ENCODE measurements at places on chromosomes 1 and 21.
A peak's percentile ranks its signal among the peaks of the same experiment; 100 is the strongest.

GRCh38 chr1:185059950-185060571, 14.7 kb downstream of the RNF2 start:
- DNase-seq, result no peak

- no peak for DNase-seq
Measured at GRCh38 chr1:2121101-2121691, 71.0 kb downstream of the PRKCZ start.

DNA sequence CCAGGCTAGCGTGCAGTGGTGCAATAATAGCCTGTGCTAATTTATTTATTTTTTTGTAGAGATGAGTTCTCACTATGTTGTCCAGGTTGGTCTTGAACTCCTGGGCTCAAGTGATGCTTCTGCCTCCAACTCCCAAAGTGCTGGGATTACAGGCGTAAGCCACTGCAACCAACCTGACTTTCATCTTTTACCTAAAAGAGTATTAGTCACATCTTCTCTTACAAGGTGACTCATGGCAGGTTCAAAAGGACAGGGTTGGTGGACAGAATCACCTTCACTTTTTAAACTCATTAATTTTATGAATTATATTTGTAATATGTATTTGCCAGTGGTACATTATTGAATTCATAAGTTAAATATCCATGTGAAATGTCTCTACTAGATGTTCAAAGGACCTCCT, 18.1 kb downstream of the JAM2 start:
- no peak for DNase-seq

DNA sequence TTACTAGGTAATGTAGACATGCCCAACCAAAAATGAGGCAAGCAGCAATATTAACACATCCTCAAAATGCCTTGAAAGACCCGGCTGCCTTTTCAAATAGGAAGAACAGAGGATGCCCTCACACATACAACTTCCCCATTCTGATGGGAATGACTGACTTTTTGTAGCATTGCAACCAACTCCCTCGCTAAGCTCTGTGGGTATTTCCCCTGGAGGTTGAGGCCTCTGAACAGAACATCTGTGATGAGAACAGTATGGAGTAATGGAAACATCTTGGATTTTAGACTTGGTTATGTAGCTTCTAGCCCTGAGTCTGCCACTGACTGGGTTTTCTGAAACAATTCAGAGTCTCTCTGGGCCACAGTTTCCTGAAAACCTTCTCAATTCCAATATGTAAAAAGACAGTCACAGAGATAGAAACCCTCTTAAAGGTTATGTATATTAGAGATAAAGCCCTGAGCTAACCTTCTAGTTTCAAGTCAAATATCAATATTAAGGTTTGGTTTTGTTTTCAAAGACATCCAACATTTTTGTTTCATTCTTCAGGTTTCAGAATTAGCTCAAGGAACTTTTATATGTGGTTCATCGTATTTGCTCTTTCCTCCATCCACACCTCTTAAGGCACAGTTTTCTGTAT, 311.5 kb downstream of the SETD4 start:
- no peak for DNase-seq

- DNase-seq, result no peak
Measured at GRCh38 chr1:29310616-29311180, 74.4 kb downstream of the PTPRU start.

DNA sequence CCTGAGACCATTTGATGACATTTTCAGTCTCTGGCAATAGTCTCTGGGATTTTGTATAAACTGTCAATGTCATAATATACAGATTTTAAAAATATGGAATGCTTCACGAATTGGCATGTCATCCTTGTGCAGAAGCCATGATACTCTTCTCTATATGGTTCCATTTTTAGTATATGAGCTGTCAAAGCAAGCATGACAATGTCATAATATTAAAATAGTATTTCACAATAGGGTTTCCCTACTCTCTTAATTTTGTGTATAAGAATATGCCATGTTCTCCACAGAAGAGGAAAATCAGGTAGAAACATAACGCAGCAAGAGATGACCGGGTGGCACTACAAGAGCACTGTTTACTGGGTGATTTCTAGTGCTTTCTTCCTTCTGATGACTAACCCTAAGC, 8.3 kb upstream of the DIPK1A start:
- DNase-seq, result no peak

GRCh38 chr1:176177764-176178163, 29.3 kb downstream of the COP1 start:
- DNase-seq, result no peak

- no peak for DNase-seq
Measured at GRCh38 chr1:211320980-211321379, 5.7 kb upstream of the TRAF5 start.

DNA sequence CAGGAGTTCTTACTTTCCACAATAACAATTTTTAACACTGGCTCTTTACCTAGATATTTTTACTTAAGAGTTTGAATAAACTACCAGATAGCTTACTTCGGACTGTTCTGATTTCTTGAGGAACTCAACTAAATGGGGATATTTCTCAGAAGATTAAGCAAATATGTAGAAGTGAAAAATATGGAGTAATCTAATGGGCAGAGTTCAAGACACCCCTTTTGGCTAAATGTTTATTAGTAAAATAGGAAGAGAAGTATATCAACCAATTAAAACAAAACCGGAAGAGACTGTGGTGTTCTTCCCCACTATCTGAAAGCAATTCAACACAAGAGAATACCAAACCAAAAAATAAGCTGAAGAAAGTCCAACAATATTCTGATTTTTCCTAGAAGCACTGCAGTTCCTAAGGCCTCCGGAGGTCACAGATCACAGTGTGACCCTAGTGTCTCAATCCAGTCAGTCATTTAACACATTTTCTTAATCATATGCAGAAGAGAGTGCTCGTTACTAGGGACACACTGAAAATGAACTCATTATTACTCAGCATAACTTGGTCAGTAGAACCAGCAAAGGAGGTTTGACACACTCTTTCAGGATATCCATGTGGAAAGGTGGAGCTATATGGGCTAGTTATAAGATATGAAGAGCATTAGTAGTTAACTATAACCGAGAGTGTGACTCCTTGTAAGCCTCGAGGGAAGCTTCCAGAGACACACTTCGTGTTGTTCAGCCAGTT, 5.2 kb downstream of the SIPA1L2 start:
- DNase-seq, result peak; percentile 12
